ENCODE measurements at places on chromosomes 12 and 14.

DNA sequence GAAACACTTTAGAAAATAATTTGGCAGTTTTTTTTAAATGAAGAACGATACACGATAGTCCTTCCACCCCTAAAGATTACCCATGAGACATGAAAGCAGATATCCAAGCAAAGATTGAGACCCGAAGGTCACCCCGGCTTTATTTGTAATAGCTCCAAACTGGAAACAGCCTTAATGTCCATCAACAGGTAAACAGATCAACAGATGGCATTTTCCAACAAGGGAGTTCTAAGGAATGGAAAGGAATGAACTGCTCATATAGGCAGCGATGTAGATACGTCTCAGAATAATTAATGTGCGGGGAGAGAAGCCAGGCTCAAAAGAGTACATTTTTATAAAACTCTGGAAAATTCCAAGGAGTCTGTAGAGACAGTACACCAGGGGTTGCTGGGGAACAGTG, 23.7 kb upstream of the MEG3 start:
- no peak for DNase-seq

GRCh38 chr14:59181791-59182190, 6.7 kb upstream of the DAAM1 start:
- DNase-seq, result no peak

DNA sequence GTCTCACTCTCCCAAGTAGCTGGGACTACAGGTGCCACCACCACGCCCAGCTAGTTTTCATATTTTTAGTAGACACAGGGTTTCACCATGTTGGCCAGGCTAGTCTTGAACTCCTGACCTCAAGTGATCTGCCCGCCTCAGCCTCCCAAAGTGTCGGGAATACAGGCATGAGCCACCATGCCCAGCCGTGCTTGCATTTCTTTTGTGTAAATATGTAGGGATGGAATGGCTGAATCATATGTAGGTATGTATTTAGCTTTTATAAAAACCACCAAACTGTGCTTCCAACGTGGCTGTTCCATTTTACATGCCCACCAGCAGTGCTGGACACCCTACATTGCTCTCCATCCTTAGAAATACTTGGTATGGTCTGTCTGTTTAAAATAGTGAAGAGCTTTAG, 32.8 kb upstream of the CLMN start:
- DNase-seq, result no peak

- DNase-seq, result no peak
These were observed 411.9 kb downstream of the NELL2 start for GRCh38 chr12:44464180-44464579.

- DNase-seq, result no peak
These were observed 401.6 kb downstream of the VRK1 start for GRCh38 chr14:97198813-97199212.

GRCh38 chr14:91378930-91379578, 38.6 kb downstream of the CCDC88C start:
- DNase-seq, result no peak

GRCh38 chr12:100913872-100914592, 119.5 kb downstream of the ANO4 start:
- DNase-seq, result no peak

DNA sequence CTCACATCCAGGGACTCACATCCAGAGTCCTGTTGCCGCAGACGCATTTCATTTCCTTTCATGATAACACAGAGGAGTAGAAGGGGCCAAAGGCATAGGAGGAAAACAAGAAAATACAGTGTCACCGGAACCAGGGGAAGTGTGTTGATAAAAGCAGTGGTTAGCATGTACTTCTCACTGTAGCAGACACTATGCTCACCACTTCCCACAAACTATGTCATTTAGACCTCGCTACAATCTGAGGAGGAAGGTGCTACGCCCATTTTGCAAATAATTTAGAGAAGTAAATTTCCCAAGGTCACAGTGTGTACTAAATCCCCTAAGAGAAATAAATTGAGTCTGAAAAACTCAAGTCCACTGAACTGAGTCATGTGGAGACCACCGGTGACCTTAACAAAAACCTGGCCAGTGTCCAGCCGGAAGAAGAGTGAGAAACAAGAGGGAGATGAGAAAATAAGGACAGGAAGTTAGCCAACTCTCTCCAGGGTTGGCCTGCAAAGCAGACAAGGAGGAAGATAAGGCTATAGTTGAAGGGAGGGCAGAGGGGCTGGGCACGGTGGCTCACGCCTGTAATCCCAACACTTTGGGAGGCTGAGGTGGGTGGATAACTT, 25.8 kb upstream of the TMCC3 start:
- DNase-seq, result no peak

DNA sequence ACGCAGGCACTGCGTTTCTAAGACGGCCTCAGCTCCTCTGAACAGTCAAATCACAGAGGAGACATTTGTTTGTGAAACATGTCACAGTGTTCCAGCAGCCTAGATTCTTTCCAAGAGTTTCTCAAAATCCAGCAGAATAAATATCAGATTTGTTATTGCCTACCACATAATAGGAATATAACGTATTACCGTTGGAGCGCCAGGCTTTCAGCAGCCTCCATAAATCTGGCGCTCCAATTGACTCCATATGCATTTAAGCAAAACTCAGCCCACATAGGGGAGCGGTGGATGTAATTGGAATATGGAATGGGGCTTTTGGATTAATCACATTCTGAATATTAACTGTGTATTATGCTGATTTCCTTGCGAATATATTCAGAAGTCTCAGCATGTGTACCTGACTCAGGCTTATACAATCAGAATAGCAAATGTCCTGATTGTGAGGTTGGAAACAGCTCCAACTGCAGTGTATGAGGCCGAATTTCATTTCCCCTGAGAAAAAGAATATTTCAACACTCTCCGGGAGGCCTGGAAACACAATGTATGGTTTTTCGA, 174.0 kb downstream of the ASCL4 start:
- DNase-seq, result no peak

GRCh38 chr14:100341301-100342031, 18.3 kb downstream of the SLC25A47 start:
- no peak for DNase-seq

- no peak for DNase-seq
These were observed 83.0 kb upstream of the FZD10 start for GRCh38 chr12:130079279-130079678.

- no peak for DNase-seq
These were observed 11.0 kb downstream of the TESPA1 start for GRCh38 chr12:54973556-54973955.

All from posterior cingulate gyrus (tissue), 11 donors.